ENCODE measurements at places on chromosomes 1 and 21.

DNA sequence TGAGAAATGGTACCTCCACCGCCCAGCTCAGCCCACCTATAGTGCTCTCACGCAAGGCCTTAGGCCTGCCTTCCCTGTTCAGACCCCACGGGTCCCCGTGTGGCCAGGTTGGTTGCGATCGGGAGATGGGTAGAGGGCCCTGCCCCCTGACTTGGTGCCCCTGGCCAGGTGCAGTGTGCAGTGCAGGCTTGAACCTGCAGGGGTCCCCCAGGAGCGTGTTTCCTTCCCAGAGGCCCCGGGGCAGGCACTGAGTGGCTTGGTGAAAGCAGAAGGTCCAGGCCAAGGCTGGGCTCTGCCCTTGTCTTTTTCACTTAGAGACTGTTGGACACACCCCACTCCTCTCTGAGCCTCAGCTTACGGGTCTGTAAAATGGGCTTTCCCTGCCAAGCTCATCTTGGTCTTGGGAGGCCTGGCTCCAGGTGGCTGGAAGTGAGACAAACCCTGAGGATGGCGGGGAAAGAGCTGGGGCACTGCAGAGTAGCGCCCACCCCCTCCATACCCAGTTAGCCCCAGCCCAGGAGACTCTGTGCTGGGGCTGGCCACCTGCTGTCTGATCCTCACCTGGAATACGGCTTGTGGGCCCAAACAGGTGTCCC is 9.3 kb upstream of the HES5 start:
- DNase-seq: no peak

DNA sequence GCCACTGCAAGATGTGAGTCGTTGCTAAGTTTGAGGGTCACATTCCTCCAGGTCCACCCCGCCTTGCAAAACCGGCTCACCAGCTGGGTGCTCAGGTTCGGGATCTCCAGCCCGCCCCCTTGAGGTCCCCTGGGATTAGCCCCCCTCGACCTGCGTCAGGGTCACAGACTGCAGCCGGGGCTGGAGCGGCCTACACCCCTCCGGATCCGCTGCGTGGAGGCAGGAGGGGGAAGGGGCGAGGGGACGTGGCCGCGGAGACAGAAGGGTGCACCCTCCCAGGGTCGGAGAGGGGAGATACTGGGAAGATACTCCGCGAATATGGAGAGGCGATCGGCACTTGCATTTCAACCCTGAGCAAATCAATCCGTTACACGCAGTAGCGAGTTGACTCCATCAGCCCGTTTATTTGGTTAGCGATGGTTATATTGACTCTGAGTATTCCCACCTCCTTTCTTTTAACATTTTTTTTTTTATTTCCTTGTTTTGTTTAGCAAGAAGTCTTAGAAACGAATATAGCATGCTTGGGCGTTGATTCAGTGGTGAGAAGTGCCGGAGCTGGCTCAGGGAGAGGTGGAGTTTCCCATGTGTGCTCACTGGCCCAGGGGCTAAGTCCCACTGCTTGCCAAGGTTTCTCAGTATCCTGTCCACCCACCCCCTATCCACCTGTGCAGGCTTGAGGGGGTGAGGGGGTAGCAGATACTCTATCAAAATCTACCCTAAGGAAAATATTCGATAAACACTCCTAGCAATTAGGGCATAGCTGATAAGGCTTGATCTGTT is 997 bp downstream of the IFNAR2 start:
- DNase-seq: no peak

GRCh38 chr1:84919461-84919970 is 26.5 kb upstream of the LPAR3 start:
- no peak for DNase-seq

- no peak for DNase-seq
Measured at GRCh38 chr1:201069636-201070035, 42.6 kb downstream of the CACNA1S start.

DNA sequence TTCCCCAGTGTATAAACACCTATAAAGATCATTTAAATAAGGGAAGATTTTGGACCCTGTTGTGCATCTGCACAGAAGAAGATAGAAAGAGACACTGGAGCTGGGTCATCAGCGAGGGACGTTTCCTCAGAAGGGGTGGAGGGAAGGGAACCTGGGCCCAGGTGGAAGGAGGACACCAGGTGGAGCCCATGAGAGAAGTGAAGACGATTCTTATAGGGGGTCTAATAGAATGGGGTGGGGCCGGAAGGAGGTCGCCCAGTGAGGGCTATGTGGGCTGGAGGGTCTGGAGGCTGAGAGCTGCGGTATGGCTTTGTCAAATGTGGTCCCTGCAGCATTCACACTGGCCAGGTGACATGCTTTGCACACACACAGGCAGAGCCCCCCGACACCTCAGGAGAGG is 13.7 kb downstream of the KIRREL1 start:
- no peak for DNase-seq

DNA sequence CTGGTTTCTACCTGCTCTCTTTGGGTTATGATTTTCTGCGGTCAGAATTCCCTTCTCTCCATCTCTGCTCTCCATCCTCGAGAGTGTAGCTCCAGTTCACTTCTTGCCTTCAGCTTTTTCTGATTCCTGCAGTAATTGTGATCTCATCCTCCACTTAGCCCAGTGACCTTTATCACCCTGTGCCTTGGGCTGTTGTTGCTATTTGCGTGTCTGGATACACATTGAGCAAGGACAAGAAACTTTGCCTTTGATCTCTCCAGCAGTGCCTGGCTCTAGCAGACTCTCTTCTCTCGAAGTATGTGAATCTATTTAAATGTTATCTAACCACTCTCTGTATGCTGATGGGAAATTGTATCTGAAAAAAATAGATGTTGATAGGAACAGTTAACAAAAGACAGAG is 76.4 kb upstream of the MARK1 start:
- DNase-seq: no peak
